ENCODE measurements at places on chromosomes 3 and 15.
A peak's percentile ranks its signal among the peaks of the same experiment; 100 is the strongest.

DNA sequence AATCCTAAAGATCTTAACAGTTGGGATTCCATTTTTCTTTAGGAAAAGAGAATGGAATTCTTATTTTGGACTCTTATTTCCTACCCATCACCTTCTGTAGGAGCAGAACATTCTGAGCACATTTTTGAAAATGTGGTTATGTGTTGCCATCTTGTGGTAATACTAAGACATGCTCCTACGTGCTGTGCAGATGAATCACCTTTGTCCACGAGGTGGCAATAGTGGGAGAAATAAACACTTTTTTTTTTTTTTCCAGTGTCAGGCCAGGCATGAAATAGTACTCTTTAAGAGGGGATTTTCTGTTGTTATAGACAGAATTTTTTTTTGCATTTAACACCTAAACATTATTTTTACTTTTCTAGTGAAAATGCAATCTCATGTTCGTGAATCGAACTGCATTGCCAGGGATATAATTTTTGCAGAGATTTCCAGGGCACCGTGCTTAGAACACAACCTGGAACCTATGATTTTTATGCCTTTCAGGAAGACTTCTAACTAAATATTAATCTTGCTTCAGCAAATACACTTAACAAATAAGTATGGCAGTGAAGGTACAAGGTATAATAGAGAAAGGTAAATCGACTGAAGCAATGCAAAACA, 196.6 kb downstream of the GAP43 start:
- DNase-seq: peak; percentile 75
- H3K27me3 ChIP-seq: no peaks in the 10 kb centered on the region
- no peaks in the 10 kb centered on the region for H3K36me3 ChIP-seq
- no peaks in the 10 kb centered on the region for H3K4me1 ChIP-seq
- no peak overlapping the region for H3K27ac ChIP-seq

GRCh38 chr3:120791913-120792312, 49.4 kb downstream of the GTF2E1 start:
- no peaks in the 10 kb centered on the region for H3K27me3 ChIP-seq
- no peak for DNase-seq
- no peaks in the 10 kb centered on the region for H3K36me3 ChIP-seq
- H3K27ac ChIP-seq: no peak overlapping the region
- H3K4me3 ChIP-seq: no peak overlapping the region

DNA sequence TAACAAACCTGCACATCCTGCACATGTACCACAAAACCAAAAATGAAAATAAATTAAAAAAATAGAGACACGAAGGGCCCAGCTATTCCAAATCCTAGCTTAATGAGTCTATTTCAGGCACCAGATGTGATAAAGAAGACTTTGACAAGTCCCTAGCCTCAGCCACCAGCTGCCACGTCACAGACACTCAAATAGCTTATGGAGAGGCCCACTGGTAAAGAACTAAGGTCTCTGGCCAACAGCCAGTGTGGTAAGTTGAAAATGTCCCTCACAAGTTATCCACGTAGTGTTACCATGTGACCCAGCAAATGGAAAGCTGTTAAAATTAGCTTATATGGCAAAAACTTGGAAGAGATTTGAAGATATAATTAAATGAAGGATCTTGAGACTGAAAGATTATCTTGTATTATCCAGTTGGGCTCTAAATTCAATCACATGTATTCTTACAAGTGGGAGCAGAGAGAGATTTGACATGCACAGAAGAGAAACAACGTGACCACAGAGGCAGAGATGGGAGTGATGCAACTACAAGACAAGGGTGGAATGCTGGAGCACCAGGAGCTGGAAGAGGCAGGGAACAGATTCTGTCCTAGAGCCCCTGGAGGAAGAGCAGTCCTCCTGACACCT, 10.9 kb downstream of the ACSBG1 start:
- no peaks in the 10 kb centered on the region for H3K36me3 ChIP-seq
- H3K4me3 ChIP-seq: no peak overlapping the region
- no peak overlapping the region for H3K27ac ChIP-seq
- no peaks in the 10 kb centered on the region for H3K4me1 ChIP-seq
- DNase-seq: no peak

- no peak overlapping the region for H3K4me3 ChIP-seq
- no peak overlapping the region for H3K27ac ChIP-seq
- H3K4me1 ChIP-seq: no peaks in the 10 kb centered on the region
- H3K36me3 ChIP-seq: no peaks in the 10 kb centered on the region
These were observed 66.9 kb upstream of the PLAAT1 start for GRCh38 chr3:193174140-193174539.

DNA sequence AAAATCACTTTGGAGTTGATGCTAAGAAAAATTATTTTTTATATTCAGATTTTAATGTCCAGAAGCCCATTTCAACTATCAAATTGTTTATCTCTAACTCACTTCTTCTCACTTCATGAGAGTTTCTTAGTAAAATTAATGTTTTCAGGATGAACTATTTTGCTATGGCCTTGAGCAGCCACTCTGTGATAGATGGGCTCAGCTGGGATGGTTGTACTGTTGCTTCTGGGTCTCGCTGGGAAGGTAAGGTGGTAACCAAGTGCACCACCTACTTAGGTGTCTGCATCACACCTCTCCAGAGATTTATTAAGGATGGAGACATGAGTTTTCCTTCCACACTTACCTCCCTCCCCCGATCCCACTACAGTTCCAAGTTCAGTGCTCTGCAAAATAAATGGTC, 110.3 kb upstream of the ATP2B2 start:
- DNase-seq: no peak
- no peaks in the 10 kb centered on the region for H3K4me1 ChIP-seq
- H3K27me3 ChIP-seq: no peaks in the 10 kb centered on the region
- H3K36me3 ChIP-seq: no peaks in the 10 kb centered on the region
- H3K27ac ChIP-seq: no peak overlapping the region
